ENCODE measurements at places on chromosomes 7 and 10. TPM values are rescaled to one million over a fixed set of nuclear protein-coding genes. Genes with fewer than 3 reads are reported as not detected.

DNA sequence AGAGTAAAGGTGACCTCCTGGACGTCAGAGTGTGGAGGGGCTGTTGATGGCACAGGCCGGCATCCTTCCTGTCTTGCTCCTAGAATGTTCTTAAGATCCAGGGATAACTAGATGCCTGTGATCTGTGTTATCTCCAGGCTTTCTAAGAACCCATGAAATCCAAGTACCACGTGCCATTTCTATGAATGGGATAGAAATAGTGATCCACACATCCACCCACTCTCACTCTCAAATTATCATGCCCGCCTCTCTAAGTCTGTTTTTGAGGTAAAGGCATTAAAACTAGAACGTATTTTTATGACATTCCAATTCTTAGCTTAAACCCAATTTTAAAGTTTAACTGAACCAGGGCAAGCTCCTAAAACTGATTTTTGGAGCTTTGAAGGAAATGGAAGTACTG is 622.5 kb downstream of the PARD3 start:
- DNase-seq, result no peak

DNA sequence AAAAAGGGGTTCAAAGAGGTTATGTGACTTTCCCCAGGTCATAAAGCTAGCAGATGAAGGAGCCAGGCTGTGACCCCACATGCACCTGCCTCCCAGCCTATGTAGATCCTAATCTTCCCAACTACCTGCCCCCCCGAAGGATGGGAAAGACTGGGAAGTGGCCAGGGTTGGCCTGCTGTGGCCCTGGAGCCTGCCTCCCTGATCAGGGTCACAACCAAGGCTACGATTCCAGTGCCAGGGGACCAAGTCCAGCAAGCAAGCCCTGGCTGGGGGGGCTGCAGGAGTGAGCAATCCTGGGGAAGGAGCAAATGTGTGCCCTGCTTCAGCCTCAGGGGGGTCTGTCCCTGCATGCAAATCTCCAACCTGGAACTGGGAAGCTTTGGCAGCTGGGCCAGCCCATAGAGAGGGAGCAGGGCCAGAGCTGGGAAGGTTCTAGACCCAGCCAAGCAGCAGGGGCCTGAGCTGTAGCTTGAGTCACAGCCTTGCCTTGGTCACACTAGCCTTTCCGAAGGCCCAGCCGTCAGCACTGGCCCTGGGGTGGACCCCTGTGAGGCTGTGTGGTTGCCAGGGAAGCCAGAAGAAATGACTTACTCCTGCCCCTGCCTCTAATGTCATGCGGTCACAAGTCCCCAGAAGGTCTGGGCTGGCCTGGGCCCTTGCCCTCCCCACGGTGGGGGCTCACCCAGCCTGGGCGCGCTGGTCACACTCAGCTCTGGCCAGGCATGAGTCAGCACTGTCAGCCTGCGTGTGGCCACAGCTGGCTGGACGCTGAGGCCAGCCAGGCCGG is 96.4 kb upstream of the ZMIZ1 start:
- DNase-seq, result no peak

- DNase-seq, result no peak
Observed at GRCh38 chr10:113485736-113486135, 67.1 kb upstream of the HABP2 start.

DNA sequence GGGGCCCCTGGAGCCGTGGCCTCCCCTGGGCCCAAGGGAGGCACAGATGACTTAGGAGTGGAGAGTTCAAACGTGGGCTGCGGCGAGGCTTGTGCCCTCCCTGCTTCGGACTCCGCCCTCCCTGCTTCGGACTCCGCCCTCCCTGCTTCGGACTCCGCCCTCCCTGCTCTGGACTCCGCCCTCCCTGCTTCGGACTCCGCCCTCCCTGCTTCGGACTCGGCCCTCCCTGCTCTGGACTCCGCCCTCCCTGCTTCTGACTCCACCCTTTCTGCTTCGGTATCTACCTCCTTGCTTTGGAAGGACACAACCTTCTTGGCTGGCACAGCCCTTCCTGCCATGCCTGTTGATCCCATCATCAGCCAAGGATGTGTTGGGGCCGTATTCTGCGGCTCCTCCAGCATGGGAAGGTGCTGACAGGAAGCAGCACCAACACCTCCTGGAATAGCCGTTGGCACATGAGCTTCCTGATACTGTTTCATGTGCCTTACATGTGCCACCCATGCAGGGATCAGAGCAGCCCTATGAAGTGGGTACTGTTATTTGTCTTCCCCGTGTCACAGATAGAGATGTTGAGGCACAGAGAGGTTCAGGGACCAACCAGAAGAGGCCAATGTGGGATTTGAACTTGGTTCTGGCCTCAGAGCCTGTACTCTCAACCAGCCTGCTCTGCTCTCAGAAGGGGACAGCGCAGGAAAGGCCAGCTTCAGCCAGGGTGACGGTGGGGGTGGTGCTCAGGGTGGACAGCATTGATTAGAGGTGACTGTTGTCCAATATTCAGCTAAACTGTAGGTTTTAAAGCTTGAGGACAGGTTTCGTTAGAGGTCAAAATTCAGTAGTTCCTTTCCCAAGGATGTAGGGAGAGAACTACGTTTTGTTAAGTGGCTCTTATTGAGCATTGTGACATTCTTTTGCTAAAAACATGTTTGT is 114.5 kb downstream of the NKX6-2 start:
- no peak for DNase-seq

DNA sequence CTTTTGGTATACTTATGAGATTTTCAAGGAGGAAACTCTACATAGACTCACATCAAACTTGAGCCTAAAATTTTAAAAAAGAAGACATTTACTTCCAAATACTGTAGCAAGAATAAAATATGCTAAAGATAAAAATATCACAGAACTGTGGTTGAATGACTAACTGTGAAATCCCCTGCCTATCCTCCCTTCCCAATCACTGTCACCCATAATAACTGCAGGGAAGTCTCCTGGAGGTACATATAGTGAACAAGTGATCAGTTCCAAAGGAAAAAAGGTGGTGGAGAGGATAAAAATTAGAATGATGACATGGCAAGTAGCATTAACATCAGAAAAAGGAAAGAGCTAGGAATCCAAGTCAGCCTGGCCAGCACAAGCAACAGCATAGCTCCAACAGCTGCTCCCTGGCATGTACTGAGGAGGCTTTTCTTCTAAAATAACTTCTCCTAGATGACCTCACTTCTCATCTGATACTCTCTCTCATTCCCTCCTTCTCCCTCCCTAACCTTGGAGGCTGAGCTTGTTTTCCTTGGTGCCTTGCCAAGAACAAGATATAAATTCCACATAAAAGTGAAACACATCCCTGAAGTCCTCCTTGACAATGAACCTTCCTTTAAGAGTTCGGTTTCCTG is 124.0 kb downstream of the IQUB start:
- no peak for DNase-seq

- DNase-seq, result no peak
Observed at GRCh38 chr10:118394301-118395200, 52.4 kb upstream of the FAM204A start.

DNA sequence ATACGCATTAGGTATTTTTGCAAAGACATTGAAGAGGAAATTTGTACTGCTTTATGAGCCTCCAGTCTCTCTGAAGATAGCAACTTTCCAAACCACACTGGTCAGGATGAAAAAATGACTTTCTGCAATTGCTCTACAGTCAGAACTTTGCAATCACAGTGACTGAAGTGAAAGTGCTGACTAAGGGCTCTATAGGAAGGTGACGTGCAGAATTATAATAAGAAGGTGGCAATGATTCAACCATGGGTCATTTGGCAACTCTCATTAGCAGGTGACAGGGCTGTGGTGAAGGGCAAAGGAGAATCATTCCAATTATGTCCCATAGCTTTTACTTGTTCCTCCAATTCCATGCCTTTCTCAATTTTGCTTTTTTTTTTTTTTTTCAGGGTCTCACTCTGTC is 311.0 kb downstream of the ANKRD30A start:
- no peak for DNase-seq

DNA sequence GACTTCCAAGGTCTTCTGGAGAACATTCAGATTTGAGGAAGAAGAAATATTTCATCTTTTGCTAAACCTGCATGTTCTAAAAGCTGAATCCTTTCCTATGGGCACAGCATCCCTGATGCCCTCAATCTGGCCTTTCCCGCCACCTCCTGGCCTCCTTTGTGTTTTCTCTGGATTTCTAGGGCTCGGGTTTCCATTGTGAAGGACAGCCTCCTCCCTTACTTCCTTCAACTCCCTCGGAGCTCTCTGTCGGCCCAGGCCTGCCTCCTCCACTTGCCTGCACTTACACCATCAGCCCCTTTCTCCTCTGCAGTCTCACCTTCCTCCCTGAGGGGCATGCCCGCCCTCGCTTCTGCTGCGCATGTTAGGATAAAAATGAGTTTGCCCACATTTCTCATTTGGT is 75.4 kb downstream of the WIPF3 start:
- DNase-seq, result no peak

DNA sequence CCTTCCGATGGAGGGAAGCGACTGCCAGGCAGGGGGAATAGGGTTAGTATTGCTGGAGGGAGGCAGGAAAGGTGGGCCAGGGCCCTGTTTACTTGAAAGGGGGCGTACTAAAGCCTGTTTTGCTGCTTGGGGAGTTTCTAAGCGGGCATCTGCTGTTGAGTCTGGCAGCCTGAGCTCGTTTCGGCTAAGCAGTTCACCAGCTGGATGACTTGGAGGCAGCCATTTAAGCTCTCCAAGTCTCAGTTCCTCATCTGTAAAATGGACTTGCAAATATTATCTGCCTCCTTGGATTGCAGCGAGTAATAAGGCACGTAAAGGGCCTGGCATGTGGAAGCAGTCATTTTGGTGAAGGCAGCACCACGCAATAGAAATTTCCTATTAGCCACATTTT is 44.0 kb downstream of the LDB3 start:
- no peak for DNase-seq

DNA sequence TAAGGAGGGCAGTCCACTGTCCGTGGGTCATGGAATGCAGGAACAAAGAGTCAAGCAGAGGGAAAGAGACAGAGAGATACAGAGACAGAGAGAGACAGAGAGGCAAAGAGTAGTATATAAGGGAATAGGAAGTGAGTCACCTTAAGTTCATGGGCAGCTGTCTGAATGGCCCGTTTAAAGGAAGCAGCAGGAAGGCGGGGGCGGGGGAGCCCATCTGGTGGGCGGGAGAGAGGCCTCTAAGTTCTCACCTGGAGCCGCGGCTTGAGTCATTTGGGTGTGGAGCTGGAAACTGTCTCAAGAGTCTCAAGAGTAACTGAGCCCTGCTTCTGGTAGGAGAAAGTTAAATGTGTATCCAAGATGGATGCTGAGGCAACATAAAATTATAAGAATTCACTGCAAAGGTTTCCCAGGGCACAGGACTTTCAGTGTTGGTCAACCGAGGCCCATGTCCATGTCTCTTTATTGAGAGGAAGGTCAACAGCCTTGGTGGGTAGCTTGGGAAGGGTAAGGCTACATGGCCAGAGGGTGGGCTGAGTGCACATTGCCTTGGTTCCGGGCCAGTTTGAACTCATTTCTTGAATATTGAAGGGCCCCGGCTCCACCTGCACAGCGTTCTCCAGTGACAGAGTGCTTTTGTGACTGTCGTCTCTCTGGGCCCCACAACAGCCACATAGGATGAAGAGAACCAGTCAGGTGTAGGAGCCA is 85.5 kb upstream of the CACUL1 start:
- DNase-seq, result peak; percentile 80

DNA sequence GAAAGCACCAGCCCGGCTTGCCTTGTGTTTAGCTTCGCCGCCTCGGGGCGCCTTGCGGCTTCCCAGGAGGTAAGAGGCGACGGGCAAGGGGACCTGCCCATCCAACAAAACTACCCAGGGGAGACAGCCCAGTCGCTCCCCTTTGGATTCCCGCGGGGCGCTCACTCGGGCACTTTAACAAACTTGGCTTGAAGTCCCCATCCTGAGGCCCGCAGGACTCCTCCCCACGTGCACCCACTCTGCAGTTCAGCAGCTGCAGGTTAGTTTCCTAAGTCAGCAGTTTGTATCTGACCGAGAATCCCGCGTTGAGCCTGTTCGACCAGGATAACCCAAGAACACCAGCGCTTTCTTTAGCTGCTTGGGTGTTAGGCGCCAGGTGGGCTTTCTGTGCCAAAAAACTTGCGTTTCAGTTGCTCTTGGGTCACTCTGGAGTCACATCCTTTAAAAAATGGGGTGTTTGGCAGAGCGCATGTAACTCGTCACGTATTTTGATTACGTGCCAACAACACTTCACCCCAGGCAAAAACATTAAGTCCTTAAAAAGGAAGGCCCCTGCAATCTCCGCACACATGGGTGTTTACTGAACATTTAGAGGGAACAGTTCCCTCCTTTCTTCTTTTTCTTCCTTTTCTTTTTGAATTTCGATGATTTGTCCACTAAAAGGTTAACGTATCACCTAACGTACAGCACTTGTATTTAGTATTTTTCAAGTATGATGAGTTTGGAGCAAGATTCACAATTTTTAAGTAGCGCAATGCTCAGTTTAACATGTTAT is 876 bp downstream of the DNAH11 start:
- no peak for DNase-seq

GRCh38 chr10:47408606-47409005 is 24.5 kb upstream of the ZNF488 start:
- DNase-seq, result no peak

GRCh38 chr10:110502851-110503301 is 5.2 kb downstream of the DUSP5 start:
- peak; percentile 31 for DNase-seq

DNA sequence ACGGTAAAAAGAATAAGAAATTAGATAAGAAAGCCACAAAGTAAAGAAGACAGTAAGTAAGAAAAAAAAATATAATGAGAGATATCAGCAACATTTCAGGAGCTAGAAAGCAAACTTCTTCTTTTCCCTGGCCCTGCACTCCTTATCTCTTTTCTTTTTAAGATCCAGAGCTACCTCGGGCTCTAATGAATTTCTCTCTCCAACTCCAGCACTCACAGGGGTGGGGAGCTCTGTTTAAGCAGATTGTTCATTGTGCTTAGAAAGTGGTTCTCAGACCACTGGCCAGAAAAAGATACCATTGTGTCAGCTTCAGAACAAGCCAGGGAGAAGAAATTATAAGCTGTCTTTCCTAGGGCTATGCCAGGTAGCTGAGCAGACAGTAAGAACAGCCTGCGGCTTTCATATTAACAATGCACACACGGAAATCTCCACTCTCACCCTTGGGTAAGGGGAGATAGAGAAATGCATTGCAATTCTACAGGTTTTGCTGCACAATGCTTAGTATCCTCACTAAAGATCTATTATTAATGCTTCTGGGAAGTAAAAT is 19.3 kb downstream of the OR2F1 start:
- no peak for DNase-seq

DNA sequence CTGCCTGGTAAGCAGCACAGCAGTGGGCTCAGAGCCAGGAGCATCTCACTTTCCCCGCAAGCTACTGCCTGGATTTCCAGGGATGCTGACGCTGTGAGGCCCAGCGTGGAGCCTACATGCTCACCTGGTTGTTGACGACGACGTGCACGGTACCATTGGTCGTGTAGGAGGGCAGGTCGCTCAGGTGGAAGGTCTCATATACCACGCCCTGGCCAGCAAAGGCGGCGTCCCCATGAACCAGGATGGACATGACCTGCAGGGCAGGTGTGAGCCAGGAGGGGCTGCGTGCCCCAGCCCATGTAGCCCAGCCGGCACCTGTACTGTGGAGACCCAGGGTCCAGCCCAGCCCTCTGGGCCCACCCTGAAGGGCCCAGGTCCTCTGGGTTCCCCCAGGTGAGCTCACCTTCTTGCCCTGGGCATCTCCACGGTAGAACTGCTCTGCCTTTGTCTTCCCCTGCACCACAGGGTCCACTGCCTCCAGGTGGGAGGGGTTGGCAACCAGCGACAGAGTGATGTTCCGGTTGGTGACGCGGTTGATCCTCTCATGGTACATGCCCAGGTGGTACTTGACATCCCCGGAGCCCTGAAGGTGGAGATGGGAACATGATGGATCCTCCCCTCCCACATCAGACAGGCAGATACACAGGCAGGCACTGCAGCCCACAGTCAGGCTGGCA is 15.4 kb downstream of the OGDHL start:
- no peak for DNase-seq

NANOS1 gene
- total RNA-seq, result 0.31 TPM

CD36 gene
- total RNA-seq, result 0.21 TPM

WDR11 gene
- total RNA-seq, result 71.1 TPM

OPN1SW gene
- total RNA-seq, result not detected

SEMA3A gene
- total RNA-seq, result 0.62 TPM

Measured in activated T-cell treated with anti-CD3 and anti-CD28 coated beads, Interleukin-2, amount 50 U/mL, for 72 hours (primary cell).